Hematopoietic multipotent progenitor cell treated with erythropoietin and hydrocortisone succinate and interleukin-3 and kit ligand, for 4 days (in vitro differentiated cells): ENCODE measurements at places on chromosomes 2 and 18.

DNA sequence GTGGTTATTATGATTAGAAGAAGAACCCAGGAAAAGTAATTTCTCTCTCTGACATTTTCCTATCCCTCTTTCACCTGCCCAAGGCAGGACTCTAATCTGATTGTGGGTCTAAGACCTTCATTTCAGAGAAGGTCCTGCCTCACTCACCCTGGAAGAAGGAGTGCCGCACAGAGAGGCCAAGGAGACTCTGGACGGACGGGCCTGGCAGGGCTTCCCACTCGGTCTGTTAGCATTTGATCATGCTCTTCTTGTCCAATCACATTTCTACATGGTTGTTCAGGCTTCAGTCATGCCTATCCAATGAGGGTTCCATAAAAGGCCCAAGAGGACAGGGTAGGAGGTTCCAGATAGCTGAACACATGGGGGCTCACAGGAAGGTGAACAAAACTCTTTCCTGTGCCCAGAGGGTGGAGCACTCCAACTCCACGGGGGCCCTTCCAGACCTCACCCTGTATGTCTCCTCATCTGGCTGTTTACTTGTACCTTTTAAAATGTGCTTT lies 27.0 kb downstream of the ZNF892 start:
- DNase-seq: no peak

DNA sequence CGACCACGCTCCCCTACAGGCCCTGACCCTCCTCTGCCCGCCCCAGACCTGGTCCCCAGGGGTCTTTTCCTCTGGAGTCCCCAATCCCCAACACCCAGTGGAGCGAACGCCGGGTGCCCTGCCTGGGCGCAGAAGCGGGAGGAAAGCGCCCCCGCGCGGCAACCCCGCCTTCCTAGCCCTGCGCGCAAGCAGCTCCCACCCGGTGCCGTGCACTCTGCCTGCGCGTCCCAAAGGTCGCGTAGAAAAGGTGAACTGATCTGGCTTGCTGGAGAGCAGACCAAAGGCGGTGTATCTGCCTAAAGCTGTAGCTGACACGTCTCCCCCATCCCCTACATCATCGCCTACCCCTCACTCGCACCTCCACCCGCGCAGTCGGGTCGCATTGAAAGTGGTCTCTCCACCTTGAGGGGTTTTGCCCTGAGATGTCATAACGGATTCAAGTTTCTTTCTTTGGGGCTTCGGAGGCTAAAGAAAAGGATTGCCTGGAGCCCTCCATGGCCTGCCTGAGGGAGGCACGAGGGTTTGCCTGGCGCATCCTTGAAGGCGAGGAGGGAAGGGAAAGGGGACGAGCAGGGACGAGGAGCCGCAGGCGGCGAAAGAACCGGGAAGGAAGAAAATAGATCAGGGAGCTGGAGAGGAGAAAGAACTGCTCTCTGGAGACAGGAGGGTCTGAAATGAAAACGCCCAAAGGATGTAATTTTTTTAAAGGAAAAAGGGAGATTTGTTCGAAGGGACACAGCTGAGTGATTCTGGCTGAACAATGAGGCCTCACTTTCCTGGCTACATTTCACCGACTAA lies 5.8 kb downstream of the GAD1 start:
- DNase-seq: peak; percentile 64

DNA sequence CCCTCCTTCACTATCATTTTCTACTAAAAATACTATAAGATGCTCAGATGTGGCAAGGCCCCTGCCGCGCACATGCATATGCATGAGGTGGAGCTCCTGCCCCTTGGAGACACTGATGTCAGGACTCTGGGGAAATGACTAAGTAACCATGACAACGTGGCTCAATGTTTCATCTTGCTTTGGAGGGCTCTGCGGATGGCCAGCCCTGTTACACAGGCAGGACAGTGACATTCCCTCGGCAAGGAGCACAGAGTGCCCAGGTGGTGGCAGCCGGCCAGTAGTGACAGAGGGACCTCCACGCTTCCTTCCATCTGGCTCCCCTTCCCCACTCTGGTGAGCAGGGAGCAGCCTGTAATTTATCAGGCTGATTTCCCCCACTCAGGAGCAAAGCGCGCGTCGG lies 364.1 kb downstream of the SS18 start:
- no peak for DNase-seq

GRCh38 chr2:170277951-170278350 lies 100.0 kb downstream of the MYO3B start:
- no peak for DNase-seq

GRCh38 chr2:163348857-163349380 lies 386.9 kb downstream of the FIGN start:
- peak; percentile 33 for DNase-seq

DNA sequence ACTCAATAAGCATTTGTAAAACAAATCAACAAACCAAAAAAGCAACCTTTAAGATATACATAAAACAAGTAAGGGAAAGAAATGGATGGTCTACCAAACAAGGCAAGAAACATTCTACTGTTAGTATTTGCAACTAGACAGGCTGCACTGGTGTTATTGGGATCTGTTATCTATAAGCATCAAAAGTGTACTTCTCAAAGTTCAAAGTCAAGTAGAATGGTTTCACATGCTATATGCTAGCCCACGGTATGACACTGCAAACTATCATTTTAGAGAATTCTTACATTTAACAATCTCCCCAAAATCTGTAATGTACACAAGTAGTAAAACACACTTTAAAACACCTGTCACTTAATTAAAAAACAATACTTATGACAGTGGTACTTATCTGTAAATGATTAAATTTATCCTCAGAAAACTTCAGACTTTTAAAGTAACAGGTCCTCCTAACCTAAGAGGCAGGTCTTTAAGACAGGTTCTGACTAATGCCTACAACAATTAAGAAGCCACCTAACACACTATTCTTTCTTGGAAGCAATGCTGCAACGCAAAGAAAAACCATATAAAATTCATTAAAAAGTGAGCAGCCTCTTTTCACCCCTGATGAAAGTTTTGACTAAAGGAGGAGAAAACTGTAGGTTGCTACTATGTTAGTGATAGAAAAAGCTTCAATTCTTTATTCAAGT lies 34.8 kb downstream of the SMAD2 start:
- DNase-seq: no peak

- DNase-seq: no peak
These were observed 46.4 kb downstream of the CCDC85A start for GRCh38 chr2:56230156-56230555.

DNA sequence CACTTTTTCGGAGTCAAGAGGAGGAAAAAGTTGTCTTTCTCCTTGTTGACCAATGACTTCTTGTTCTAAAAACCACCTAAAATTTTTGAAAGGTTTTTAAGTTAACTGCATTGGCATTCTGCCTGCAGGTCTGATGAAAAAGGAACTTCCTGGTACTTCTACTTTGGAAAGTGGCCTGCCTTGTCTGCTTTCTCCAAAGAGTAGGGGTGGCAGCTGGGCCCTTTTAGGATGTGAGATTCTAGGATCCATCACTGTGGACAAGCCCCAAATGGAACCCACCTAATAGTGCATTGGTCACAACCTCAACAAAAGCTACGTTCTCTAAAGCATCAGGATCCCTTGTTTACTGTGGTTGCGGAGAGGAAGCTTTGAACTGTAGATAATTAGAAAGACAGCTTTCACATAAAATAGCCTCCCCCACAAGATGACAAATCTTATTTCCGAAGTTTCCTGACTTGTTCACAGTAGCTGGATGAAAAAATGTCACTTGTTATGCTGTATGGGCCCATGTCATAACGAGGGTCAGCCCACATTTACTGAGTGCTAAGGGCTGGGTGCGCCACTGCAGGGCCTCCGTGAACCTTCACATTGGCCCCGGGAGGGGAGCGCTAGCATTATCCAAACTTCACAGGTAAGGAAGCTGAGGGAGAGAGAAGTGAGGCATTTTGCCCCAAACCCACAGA lies 17.4 kb downstream of the ASPRV1 start:
- peak; percentile 84 for DNase-seq

GRCh38 chr2:73979686-73980085 lies 5.0 kb upstream of the TET3 start:
- no peak for DNase-seq

GRCh38 chr2:186429104-186429503 lies 57.0 kb upstream of the ZC3H15 start:
- no peak for DNase-seq

DNA sequence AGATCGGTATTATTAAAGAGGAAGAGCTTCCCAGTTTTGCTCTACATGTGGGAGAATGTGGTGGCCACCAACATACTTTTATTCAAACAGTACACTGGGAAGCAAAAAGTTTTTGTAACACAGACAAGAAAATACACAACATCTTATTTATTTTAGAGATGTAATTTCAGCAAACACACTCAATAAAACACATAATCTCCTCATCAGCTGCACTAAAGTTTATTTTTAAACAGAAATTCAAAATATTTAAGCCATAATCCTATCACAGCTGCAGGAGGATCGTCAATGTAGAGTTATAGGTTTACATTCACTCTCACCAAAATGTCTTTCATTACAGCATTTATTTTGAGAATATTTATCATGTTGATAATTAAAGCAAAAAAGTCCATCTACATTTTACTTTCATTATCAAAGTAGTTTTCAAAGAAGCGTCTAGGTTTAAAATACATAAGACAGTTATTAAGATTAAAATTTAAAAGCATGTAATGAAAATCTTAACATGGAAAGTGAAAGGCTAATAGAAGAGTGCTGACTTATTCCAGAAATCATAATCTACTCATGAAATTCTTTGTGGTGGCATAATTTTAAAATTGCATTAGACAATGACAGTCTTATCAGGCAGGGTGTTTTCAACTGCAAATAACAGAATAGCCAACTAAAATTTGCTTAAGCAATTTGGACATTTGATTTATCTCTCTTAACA lies 61.0 kb downstream of the ANKRD44 start:
- DNase-seq: no peak

- DNase-seq: no peak
These were observed 163.3 kb upstream of the STK17B start for GRCh38 chr2:196334710-196335109.
